Right hindlimb (tissue), 1 donor: ENCODE measurements at places on chromosomes 3 and 15.

DNA sequence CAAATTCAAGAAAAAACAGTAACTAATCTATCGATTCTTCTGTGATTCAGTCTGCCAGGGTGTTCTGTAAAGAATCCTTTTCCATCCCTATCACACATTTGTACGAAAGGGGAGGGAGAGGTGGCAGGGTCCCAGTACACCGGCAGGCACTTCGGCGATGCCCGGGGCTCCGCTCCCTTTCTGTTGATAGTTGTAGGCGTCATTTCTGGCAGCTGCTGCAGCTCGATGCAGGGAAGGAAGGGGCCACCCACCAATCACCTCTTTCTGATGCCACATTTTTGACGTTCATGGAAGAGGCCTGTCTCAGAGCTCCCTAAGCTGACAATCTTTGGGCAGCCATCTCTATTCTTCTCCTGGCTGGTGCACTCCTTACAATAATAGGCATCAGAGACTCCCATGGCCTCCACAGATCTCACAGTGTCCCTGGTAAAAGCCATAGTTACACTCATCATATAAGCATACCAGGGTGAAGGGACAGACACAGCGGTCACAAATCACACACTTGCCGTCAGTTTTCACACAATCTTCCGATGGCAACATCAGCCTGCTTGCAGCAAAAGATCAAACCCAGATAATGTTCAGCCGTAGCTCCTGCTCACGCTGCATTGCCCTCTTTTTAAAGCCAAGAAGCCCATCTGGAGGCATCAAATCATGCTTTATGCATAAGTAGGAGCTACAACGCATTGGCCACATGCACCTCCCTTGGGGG, 60.8 kb upstream of the ZBTB38 start:
- DNase-seq = no peak

- no peak for DNase-seq
Measured at GRCh38 chr3:32288819-32289218, 50.3 kb downstream of the CMTM8 start.

- DNase-seq = no peak
Measured at GRCh38 chr3:101865751-101866509, 16.6 kb downstream of the NFKBIZ start.

GRCh38 chr3:25448750-25449692, 21.0 kb downstream of the RARB start:
- DNase-seq = peak; percentile 86

DNA sequence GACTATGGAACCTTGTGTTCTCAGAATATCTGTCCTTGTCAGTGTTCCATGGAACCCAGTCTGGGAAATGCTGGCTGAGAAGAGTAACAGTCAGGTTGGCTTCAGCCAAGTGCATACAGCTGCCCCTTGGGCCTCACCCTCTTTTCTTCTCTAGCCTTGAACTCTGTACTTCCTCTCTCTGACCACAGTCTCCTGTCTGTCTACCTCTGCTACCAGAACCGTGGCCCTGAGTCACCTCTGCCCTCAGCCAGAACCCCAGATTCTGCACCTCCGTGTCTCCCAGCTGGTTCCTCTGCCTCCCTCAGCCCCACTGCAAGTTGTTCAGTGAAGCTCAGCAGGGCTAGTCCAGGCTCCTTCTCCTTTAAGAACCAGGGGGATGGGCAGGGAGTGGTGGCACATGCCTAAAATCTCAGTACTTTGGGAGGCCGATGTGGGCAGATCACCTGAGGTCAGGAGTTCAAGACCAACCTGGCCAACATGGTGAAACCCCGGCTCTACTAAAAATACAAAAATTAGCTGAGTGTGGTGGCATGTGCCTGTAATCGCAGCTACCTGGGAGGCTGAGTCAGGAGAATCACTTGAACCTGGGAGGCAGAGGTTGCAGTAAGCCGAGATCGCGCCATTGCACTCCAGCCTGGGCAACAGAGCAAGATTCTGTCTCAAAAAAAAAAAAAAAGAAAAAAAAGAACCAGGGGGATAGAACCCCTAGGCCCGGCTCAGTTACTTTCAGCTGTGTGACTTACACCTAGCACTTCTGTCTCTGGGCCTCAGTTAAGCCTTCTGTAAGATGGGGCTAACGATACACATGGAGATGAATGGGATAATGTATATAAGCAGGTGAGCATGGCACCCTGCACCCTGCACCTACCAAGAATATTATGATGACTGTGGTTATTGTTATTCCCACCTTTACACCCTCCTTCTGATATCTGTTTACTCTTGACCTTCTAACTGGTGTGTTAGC, 24.3 kb upstream of the TATDN2 start:
- no peak for DNase-seq
